ENCODE measurements at places on chromosomes 7 and 10. TPM values are rescaled to one million over a fixed set of nuclear protein-coding genes. Genes with fewer than 3 reads are reported as not detected.

GRCh38 chr7:79921976-79922375 lies 212.7 kb upstream of the GNAI1 start:
- no peak for DNase-seq

The SFTPA1 gene
- not detected for total RNA-seq

GRCh38 chr7:156074982-156075615 lies 262.8 kb upstream of the SHH start:
- DNase-seq: no peak

The FAM25C gene
- total RNA-seq: not detected

The ASIC3 gene
- 6.0 TPM for total RNA-seq

DNA sequence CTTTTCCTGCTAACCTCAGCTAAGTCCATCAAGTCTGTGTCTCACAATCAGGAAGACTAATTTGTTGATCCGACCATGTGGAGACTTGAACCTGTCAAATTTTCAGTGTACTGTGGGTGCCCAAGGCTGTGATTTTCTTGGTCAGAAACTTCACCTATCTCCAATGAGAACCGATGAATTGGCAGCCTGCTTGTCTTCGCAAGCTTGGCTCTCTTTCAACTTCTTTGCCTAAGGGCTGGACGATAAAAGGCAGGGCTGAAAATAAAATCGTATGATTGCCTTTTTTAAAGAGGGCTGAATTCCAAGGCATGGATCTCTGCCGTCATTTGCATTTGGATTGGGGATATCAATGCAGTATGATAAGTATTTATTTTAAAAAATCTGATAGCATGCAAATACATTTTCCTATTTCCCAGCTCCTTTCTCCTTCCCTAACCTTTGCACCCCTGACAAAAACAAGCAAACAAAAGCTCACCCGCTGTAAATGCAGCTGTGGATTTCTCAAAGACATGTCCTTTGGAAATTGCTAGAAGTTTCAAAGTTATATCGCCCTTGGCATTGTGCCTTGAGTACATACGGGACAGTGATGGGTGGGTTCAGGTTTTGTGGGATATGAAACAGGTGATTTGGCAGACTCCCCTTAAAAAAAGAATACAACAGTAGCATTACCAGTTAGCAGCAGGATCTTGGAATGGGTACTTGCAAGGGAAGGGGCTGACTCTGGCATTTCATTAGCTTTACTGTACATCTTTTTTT lies 80.6 kb downstream of the NPTX2 start:
- DNase-seq: no peak

The CTBP2 gene
- total RNA-seq: 1.6 TPM

The ACSM6 gene
- not detected for total RNA-seq

The OR6V1 gene
- total RNA-seq: not detected
